ENCODE measurements at places on chromosomes 4 and X.

DNA sequence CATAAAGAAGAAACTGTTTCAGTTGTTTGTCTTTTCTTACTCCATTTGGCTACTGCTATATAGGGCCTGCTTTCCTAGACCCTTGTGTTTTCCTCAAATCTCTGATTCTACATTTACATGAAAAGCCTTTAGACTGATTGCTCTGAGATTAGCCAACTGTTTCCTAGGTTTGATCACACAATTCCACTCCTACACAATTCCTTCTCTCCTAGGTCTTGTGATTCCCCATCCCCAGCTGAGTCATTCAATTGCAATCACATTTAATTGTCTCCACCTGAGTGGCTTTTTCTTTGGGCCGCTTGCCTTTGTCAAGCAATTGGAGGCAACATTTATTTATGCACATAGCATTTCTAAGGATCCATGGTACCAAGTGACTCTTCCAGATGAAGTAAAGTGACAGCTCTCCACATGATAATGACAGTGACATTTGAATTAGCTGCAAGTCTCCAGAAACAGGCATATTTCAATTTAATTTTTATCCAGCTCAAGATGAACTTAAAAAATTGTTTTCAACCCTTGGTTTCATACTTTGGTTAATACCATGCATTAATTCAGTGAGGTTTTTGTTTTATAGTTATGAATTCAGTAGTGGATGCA lies 35.8 kb downstream of the ATXN3L start:
- no peak for DNase-seq

- DNase-seq: no peak
These were observed 86.5 kb downstream of the SH3RF1 start for GRCh38 chr4:169184236-169184635.

DNA sequence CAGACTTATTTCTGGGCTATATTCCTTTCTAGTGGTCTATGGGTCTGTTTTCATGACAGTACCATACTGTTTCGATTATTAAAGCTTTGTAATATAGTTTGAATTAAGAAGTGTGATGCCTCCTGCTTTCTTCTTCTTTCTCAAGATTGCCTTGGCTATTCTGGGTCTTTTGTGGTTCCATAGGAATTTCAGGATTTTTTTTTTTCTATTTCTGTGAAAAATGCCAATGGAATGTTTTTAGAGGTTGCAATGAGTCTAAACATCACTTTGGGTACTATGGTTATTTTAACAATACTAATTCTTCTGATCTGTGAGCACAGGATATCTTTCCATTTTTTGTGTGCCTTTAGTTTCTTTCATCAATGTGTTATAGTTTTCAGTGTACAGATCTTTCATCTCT lies 204.3 kb upstream of the HCCS start:
- DNase-seq: no peak

DNA sequence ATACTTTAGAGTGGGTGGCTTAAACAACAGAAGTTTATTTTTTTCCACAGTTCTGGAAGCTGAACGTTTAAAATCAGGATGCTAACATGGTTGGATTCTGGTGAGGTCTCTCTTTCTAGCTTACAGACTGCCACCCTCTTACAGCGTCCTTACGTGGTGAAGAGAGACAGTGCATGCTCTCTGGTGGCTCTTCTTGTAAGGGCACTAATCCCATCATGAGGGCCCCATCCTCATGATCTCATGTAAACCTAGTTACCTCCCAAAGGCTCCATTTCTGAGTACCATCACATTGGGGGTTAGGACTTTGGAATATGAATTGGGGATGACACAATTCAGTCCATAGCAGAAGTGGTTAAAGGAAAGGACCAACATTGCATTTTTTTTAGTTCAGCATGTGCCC lies 132.8 kb downstream of the BMPR1B start:
- DNase-seq: no peak

GRCh38 chr4:89268679-89269078 lies 38.9 kb downstream of the GPRIN3 start:
- no peak for DNase-seq

GRCh38 chr4:99404595-99405287 lies 30.4 kb downstream of the ADH7 start:
- DNase-seq: peak; percentile 5

GRCh38 chrX:13101441-13102139 lies 57.2 kb upstream of the FAM9C start:
- DNase-seq: peak; percentile 45

DNA sequence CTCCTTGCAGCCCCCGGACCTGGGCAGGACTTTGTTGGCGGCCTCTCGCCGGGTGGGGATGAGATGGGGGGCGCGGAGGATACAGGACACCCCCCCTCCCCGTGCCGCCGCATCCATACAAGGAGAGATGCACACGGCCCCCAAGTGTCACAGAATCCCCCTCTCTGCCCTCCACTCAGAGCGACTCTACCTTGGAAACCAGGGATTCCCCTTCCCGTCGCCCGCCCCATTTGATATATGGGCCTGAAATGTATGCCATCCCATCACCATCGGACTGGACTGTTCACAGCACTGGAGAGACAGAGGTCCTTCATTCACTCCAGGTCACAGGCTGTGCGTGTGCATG lies 426 bp downstream of the PORCN start:
- DNase-seq: peak; percentile 27

- no peak for DNase-seq
These were observed 88.9 kb upstream of the TFDP3 start for GRCh38 chrX:133307094-133307493.

DNA sequence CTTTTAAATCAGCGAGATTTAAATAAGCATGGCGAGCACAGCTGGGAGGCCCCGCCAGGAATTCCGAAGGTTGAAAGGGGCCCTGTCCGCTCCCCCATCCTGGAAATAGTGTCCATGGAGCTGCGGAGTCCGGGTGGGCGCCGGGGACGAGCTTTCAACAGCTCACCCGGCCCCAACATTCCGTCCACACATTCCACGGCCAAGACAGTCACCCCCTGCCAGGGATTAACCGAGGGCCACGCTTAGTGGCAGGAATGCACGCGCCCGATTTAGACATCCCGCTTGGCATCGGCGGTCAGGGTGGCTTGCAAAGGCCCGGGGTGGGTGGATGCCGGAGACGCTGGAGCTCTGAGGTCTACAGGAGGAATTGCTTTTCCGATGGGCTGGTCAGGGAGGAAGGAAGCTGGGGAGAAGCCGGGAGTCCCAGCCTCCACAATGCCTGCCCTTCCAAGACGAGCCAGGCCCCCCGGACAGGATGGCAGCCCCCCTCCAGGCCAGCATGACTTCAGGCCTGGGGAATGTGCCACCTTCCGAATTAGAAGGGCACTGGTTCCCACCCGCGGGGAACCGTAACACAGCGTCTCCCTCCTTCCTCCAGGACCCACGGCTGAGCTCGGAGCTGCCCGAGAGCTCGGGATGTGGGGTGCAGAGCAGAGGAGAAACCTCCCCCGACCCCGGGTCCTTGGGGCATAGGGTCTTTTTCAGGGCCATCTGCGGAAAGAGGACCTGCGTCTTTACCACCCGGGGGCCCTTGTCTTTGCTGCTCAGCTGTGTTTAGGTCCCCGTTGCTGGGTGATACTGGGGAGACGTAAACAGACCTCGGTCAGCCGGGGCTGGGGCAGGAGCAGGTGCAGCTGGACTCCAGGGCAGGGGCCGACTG lies 26.9 kb upstream of the PPP2R3B start:
- no peak for DNase-seq

DNA sequence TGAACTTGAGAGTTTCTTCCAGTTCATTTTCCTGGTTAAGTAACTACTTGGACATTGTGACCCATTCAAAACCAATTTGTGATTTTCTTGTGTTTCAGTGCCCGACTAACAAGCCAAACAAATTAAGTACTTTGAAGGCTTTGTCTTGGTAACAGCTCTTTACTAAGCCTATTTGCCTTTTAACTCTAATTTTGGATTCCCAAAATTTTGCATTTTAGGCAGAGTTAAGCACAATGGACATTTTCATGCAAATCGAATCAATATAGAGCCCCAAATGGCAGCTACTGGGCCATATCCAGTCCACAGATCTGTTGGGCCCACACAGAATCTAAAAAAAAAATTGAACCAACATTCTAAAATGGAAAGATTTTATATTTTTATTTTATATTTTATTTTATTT lies 31.4 kb upstream of the CHRNA9 start:
- DNase-seq: no peak

GRCh38 chr4:159374749-159375530 lies 272.1 kb downstream of the RAPGEF2 start:
- DNase-seq: no peak

- no peak for DNase-seq
These were observed 3.2 kb upstream of the ATP2B3 start for GRCh38 chrX:153514259-153514658.

GRCh38 chrX:6024204-6024603 lies 204.5 kb downstream of the NLGN4X start:
- DNase-seq: no peak
